ENCODE measurements at places on chromosomes 4 and X.

- DNase-seq: peak; percentile 61
Measured at GRCh38 chr4:121199742-121200561, 35.8 kb upstream of the TNIP3 start.

DNA sequence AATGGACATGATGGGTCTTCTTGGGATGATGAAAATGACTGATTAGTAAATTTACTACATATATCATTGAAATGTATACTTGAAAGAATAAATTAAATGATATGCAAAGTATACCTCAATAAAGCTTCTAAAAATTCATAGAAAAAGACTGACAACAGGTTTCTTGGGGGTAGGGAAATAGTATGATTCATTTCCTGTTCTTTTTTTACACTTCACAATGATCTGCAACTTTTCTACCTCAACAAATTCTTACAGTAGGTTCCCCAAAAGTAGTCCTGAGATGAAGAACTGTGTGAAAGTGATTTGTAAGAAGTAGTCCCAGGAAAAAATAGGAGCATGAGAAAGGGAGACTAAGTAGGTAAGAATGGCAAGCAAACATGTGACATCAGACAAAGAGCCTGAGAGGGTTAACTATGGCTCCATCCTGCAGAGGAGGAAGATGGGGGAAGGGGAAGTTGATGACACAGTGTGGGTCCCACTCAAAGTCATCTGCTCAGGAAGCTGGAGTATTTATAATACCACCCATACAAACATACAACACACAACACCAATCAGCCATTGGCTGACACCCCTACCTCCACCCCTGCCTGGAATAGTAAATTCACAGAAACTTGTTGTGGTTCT lies 73.9 kb downstream of the ARHGAP6 start:
- DNase-seq: no peak

GRCh38 chr4:56657128-56657527 lies 24.0 kb downstream of the HOPX start:
- DNase-seq: no peak

DNA sequence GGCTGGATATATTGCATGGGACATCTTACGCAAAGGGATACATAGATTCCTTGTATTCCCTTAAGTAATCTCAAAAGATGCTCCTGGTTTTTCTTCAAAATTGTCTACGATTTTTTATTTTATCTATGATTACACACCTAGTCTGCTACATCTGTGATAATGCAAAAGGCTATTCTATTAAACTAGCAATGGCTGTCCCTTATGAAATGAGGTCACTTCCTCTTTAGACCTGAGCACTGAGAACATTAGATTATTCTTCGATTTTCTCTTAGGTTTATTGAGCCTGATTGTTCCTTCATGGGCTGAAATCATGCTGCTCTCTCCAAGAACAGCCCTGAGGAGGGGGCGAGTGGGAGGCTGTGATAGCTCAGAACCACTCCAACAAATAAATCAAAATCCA lies 126.8 kb upstream of the ENPP6 start:
- DNase-seq: no peak

GRCh38 chrX:85544609-85545008 lies 165.1 kb upstream of the POF1B start:
- DNase-seq: no peak

DNA sequence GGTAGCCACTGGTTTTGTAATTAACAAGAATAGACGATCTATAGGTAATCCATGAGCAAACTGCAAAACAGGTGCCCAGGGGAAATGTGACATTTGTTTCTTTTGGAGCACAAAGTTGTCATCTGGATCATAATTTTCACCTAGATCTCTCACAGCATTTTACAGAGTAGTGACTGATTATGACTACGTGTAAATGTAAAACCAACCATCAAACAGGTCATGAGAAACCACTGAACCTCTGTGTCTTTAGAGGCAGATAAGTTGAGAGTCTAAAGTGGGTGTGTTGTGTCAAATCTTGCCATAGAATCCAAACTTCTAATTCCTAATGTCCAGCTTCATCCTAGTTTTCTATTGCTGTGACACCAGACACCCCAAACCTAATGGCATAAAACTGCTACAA lies 648.1 kb downstream of the MID1IP1 start:
- DNase-seq: no peak

- DNase-seq: no peak
Measured at GRCh38 chrX:25925946-25926345, 212.2 kb upstream of the MAGEB18 start.

DNA sequence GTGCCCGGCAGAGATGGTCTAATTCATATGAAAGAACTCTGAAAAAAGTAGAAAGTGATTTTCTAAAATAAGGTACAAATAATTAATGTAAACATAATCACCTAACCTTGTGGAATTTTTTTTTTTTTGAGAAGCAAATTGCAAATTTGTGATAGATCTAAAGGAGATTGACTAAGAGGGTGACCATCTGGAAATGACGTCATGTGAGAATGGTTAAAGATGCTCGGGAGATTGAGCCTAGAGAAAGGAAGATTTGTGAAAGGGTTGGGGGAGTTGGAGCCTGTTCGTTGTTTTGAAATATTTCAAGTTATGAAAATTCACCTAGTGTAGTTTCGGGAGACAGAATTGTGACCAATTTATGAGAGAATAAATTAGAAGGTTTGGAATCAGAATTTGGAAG lies 115.7 kb upstream of the ANK2 start:
- DNase-seq: no peak

DNA sequence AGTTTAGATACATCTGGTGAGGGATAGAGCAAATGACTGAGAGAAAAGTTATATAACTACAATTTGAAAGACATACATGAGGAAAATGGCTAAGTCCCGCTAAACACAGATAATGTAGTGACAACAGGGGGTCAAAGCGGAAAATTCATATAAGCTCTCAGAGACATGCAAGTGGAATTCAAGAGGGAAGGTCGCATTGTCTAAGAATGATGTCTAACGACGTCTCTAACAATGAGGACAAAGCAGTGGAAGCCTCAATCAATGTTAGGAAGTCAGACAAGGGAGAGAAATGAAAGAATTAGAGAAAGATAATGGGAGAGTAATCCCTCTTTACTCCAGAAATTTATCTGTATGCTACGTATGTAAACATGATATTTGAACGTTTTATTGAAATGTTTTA lies 113.4 kb downstream of the ANTXR2 start:
- DNase-seq: no peak

GRCh38 chr4:163495900-163496299 lies 1.4 kb downstream of the TMA16 start:
- peak; percentile 30 for DNase-seq

DNA sequence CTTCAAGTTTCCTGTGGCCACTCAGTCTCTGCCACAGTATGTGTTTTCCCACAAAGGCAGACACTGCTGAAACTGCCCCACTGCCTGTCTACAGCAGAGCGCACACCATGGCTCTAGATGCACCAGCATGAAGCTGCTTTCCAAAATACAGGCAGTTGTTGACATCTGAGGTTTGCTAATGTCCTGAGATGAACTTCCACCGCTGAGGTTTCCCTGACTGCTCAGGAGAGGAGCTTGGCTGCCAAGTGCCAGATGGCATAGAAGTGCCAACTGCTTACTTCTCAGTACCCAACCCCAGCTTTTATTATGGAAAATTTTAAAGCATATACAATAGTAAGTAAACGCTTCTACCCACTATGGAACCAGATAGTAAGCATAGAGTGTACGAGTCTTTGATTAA lies 61.0 kb upstream of the EXOC1L start:
- no peak for DNase-seq

GRCh38 chr4:154328030-154328429 lies 163.6 kb downstream of the DCHS2 start:
- DNase-seq: no peak

GRCh38 chr4:103067841-103068547 lies 8.6 kb downstream of the SLC9B2 start:
- no peak for DNase-seq

- DNase-seq: no peak
Measured at GRCh38 chr4:5749568-5749967, 38.6 kb downstream of the EVC start.

GRCh38 chr4:145830699-145831098 lies 107.9 kb downstream of the ZNF827 start:
- no peak for DNase-seq

DNA sequence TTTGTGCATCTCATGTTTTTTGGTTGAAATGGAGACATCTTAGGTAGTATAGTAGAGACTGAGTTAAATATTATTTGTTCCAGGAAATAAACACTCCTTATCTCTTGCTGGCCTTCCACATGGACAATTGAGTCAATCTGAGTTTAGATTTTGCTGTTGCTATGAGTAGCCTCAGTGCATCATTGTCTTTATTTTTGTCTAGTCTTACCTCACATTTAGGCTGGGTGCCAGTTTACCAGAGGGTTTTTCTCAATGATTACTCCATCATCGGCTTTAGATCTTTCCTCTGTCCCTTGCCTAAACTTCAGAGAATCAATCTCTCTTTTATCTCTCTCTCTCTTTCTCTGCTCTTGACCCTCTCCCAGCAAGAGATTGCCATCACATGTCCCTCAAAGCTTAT lies 73.6 kb downstream of the GABRB1 start:
- DNase-seq: no peak

DNA sequence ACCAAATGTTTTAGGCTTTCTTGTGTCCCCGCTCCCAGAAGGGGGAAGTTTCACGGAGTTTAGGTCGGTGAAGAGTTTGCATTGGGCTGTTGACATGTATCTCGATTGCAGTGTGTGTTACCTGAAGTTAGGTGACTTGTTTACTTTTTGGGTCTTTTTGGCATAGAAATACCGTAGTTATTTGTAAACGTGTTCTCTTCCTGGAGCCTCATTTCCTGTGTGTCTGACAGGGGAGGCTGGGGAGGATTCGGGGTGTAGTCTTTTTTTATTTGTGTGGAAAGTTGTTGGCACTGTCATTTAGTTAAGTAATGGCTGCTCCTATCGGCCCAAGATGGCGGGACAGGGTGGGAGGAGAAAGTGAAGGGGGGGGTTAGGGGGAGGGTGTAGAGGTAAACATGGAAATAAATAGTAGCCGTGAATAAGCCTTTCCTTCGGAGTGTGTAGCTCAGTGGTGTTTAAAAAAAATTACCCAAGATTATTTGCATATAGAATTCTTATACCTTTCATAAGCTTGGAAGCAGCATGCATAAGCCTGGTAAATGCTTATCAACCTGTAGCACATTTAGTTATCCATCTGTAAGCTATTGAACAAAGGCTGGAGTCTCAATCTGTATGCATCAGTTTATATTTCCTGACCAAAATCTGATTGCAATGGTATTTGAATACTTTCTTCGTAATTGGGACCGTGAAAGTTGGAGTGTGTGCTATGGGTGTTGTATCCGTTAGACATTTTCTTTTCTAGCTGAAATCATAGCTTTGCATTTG lies 1.6 kb downstream of the KDM6A start:
- DNase-seq: peak; percentile 45

GRCh38 chrX:11426712-11427452 lies 133.7 kb downstream of the AMELX start:
- DNase-seq: no peak
